Uterus (tissue), 4 donors: ENCODE measurements at places on chromosomes 1 and 21.
A peak's percentile ranks its signal among the peaks of the same experiment; 100 is the strongest.

- no peaks in the 10 kb centered on the region for H3K4me1 ChIP-seq
- H3K27me3 ChIP-seq, result no peaks in the 10 kb centered on the region
- no peak overlapping the region for H3K4me3 ChIP-seq
- H3K27ac ChIP-seq, result no peak overlapping the region
These were observed 30.7 kb downstream of the PPP2R5A start for GRCh38 chr1:212315907-212316306.

GRCh38 chr1:237687804-237688203 is 202.9 kb downstream of the ZP4 start:
- no peaks in the 10 kb centered on the region for H3K27me3 ChIP-seq
- H3K36me3 ChIP-seq, result no peaks in the 10 kb centered on the region
- no peak for DNase-seq
- no peaks in the 10 kb centered on the region for H3K4me1 ChIP-seq
- H3K27ac ChIP-seq, result no peak overlapping the region

DNA sequence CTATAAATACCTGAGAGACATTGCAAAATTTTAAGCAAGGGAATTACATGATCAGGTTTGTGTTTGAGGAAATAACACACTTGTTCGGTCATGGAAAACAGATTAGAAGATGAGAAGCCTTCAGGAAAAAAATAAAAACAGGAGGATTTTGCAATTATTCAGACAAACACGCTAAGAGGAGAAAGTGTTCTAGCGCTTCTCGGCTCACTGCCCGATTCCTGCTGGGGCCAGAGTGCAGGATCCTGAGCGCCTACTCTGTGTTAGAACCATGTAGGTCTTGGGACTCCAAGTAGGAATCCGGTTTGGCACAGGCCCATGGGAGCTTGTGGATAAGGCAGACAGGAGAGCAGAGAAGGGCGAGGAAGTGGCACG is 8.1 kb upstream of the PRELP start:
- H3K27me3 ChIP-seq, result no peaks in the 10 kb centered on the region
- peak overlapping the region; percentile 91 for H3K27ac ChIP-seq
- H3K4me3 ChIP-seq, result no peak overlapping the region
- no peaks in the 10 kb centered on the region for H3K36me3 ChIP-seq
- H3K4me1 ChIP-seq, result peaks cover 20% of the 10 kb centered on the region
- DNase-seq, result peak; percentile 90

DNA sequence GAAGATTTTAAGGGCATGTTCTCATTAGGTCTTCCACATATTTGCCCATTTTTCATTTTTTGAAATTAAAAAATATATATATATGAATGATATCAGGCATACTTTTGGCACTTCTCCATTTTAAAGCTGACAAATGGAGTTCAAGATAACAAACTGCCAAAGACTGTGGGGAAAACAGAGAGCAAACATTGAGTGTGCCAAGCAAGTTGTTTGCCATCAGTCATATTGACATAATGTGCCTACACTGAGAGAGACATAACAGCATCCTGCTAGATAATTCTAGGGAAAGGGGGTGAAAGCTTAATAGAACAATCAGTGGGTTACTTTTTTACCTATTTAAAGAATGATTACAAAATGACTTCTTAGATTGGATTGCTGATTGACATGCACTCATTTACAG is 529.4 kb upstream of the CXADR start:
- H3K4me1 ChIP-seq, result no peaks in the 10 kb centered on the region
- H3K27me3 ChIP-seq, result no peaks in the 10 kb centered on the region
- H3K36me3 ChIP-seq, result no peaks in the 10 kb centered on the region
- H3K4me3 ChIP-seq, result no peak overlapping the region
- DNase-seq, result no peak
- H3K27ac ChIP-seq, result no peak overlapping the region

DNA sequence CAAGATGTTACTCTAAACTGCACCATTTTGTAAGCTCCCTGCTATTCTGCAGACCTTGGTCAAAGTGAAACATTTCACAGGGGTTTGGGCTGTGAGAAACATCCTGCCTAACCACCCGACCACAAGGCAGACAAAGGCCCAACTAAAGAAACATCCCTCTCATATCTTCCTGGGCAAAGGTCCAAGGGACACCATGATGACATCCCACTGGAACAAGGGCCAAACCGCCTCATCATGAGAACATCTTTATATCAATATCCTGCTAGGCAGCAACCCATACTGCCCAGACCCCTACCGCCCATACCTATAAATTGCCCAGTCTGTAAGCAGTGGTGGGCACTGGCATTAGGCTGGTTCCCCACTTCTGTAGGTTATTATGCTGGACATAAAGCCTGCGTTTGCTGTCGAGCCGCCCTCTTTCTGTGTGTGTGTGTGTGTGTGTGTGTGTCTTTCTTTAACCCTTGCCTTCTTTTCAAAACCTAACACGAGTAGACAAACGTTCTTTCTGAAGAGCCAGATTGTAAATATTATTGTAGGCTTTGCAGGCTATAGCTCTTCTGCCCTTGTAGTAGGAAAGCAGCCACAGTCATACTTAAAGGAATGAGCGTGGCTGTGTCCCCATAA is 1.0 kb upstream of the PPIE start:
- H3K4me3 ChIP-seq, result no peak overlapping the region
- DNase-seq, result no peak
- H3K36me3 ChIP-seq, result no peaks in the 10 kb centered on the region
- H3K4me1 ChIP-seq, result peaks cover 7% of the 10 kb centered on the region
